Spinal cord (tissue), 10 donors: ENCODE measurements at places on chromosomes 12 and 14. TPM values are rescaled to one million over a fixed set of nuclear protein-coding genes. Genes with fewer than 3 reads are reported as not detected.

- no peaks in the 10 kb centered on the region for H3K27me3 ChIP-seq
- DNase-seq = no peak
- no peak overlapping the region for H3K4me3 ChIP-seq
- no peak overlapping the region for H3K27ac ChIP-seq
- peaks cover 6% of the 10 kb centered on the region for H3K36me3 ChIP-seq
- no peaks in the 10 kb centered on the region for H3K4me1 ChIP-seq
These were observed 8.0 kb upstream of the WDR20 start for GRCh38 chr14:102131741-102132140.

- H3K27me3 ChIP-seq = no peaks in the 10 kb centered on the region
- DNase-seq = no peak
- H3K36me3 ChIP-seq = no peaks in the 10 kb centered on the region
- H3K4me3 ChIP-seq = no peak overlapping the region
- no peaks in the 10 kb centered on the region for H3K4me1 ChIP-seq
- no peak overlapping the region for H3K27ac ChIP-seq
These were observed 273.3 kb downstream of the ALG10 start for GRCh38 chr12:34295366-34296142.

DNA sequence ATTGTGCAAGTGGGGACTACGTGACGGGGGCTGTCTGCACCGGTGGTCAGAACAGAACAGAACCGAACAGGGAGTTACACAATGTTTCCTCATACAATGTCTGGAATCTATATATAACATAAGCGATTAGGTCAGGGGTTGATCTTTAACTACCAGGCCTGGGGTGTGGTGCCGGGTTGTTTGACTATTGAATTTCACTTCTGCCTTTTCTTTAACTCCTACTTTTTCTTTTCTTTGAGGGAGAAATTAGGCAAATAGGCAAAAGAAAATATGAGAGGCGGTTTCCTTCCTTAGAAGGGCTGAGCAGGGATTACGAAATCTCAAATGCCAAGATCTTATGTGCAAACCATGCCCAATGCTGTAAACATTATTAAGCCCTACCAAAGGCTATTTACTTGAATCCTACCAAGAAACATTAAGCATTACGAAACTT, 140.3 kb downstream of the SLC38A6 start:
- H3K4me3 ChIP-seq = no peak overlapping the region
- peaks cover 9% of the 10 kb centered on the region for H3K4me1 ChIP-seq
- no peak for DNase-seq
- no peaks in the 10 kb centered on the region for H3K27me3 ChIP-seq
- no peak overlapping the region for H3K27ac ChIP-seq
- no peaks in the 10 kb centered on the region for H3K36me3 ChIP-seq

DNA sequence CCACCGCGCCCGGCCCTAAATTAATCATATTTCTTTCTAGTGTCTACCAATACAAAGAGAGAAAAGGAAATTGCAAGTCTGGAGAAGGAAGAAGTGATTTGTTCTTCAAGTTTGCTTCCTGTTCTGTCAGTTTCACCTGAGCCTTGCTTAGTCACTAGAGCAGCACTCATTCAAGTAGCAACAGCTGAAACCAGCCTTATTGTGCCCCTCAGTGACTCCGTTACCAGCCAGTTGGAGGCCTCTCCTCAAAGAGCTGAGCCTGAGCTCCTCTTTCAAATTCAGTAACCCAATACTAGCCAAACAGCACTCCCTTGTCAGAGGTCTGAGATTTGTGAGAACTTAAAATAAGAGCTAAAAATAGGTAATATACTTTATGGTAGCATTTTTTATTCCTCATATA, 17.4 kb downstream of the PAWR start:
- H3K27me3 ChIP-seq = no peaks in the 10 kb centered on the region
- no peak overlapping the region for H3K27ac ChIP-seq
- no peaks in the 10 kb centered on the region for H3K36me3 ChIP-seq
- H3K4me3 ChIP-seq = no peak overlapping the region
- no peak for DNase-seq

- no peak for DNase-seq
- no peak overlapping the region for H3K27ac ChIP-seq
- no peak overlapping the region for H3K4me3 ChIP-seq
- no peaks in the 10 kb centered on the region for H3K27me3 ChIP-seq
- H3K36me3 ChIP-seq = no peaks in the 10 kb centered on the region
- H3K4me1 ChIP-seq = no peaks in the 10 kb centered on the region
These were observed 139.5 kb upstream of the AMIGO2 start for GRCh38 chr12:47219243-47219642.

Gene PIANP
- 81.7 TPM for polyA plus RNA-seq

Gene ACSM4
- 0.12 TPM for polyA plus RNA-seq

Gene CNTN1
- 490 TPM for polyA plus RNA-seq

Gene ZNF891
- polyA plus RNA-seq = 3.6 TPM
